IMR-90 (cell line): ENCODE measurements at places on chromosomes 6 and 20. TPM values are rescaled to one million over a fixed set of nuclear protein-coding genes. Genes with fewer than 3 reads are reported as not detected.

FOXF2 gene
- total RNA-seq: 2.5 TPM in 2 replicates

SMPDL3A gene
- 9.7 and 9.9 TPM in 2 replicates for total RNA-seq

MAPK13 gene
- 1.9 and 2.0 TPM in 2 replicates for total RNA-seq

SDHAF4 gene
- 1.6 and 2.5 TPM in 2 replicates for total RNA-seq

TMEM14B gene
- 66.5 and 158 TPM in 2 replicates for total RNA-seq

KCNG1 gene
- total RNA-seq: 23.6 and 23.7 TPM in 2 replicates

NKX2-2 gene
- not detected in 2 replicates for total RNA-seq

PDYN gene
- not detected in 2 replicates for total RNA-seq

MYMX gene
- total RNA-seq: not detected in 2 replicates
